ENCODE measurements at places on chromosomes 12 and 14.

DNA sequence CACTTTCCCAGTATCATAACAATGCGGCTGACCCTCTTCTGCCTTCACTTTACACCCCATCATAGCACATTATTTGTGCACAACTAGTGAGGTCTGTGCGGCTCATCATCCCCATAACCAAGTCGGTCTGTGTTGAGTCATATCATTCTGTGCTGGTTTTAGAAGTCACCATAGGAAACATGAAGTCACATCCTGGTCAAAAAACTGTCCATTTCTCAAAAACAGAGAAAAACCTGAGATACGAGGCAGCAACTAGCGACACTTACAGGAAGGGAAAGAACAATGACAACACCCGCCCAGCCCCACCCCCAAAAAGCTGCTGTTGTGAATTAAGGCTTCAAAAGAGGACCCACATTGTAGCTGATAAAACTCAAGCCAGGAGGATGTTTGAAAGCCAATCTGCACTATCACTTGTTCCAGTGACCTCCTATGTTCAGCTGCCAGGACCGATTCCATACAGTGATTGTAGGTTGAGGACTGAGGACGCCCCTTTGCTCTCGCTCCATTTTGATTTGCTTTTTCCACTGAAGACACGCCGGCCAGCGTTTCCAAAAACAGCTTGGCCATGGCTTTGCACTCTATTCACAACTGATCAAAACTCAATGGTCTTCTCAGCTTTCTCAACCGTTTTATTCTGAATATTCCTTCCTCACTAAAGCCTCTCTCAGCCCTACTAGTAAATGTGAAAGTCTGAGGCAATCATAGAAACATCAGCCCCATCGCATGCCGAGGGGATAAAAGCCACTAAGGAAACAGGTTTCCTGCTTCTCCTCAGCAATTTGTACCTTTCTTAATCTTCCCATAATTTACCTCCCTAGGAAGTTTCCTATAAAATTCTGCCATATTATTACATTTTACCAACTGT lies 87.5 kb downstream of the DUSP16 start:
- no peak for DNase-seq

DNA sequence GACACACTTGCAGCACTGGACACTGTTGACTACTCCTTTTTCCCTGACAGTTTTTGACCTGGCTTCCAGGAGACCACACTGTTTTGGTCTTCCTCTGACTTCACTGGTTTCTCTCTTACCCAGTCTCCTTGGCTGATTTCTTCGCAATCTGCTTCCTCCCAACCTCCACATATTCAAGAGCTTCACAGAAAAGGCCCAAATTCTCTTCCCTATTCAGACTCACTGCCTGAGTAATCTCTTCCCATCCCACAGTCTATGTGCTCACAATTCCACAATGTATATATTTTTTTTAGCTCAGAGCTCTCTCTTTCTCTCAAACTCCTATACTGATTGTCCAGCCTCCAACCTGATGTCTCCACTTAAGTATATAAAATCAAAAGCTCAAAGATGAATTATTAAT lies 115.4 kb downstream of the SINHCAF start:
- DNase-seq = no peak

DNA sequence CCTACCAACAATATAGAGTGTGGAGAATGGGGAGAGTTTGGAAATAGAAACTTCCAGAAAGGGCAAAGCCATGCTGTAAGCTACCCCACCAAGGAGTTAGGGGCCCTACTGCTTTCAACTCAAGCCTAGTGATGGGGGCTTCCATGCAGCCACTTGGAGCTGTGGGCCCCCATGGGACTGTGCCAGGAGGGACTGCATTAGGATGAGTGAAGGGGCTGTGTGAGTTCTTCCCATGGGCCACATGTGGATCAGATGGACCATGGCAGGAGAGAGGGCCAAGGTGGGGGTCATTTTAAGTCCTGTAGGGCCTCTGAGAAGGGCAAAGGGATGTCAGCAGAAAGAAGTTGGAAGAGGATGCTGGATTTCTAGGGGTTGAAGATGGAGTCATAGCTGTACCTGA lies 23.1 kb upstream of the CIPC start:
- no peak for DNase-seq

- DNase-seq = peak; percentile 5
Observed at GRCh38 chr12:78645956-78646355, 218.6 kb upstream of the SYT1 start.

- DNase-seq = no peak
Observed at GRCh38 chr12:124267205-124267778, 27.6 kb upstream of the RFLNA start.

DNA sequence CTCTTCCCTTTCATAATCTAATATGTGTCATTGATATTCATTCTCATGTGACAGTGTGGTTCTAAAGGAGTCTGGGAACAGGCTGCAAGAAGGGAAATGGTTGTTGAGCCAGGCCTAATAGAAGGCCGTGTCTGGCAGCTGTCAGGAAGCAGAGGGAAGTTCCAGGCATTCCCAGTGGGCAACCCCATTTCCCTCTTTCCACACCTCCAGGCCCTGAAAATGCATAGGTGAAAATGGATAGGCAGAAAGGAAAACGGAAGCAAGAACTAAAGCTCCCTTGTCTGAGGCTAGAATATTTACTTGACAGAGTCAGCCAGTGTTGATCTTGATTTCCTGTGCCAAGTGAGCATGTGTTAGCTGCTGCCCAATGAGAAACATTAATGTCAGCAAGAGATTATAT lies 97.7 kb downstream of the PPM1A start:
- DNase-seq = no peak

GRCh38 chr14:31926652-31927347 lies 150.3 kb upstream of the ARHGAP5 start:
- DNase-seq = no peak

- no peak for DNase-seq
Observed at GRCh38 chr12:131758016-131758739, 47.3 kb downstream of the SFSWAP start.

DNA sequence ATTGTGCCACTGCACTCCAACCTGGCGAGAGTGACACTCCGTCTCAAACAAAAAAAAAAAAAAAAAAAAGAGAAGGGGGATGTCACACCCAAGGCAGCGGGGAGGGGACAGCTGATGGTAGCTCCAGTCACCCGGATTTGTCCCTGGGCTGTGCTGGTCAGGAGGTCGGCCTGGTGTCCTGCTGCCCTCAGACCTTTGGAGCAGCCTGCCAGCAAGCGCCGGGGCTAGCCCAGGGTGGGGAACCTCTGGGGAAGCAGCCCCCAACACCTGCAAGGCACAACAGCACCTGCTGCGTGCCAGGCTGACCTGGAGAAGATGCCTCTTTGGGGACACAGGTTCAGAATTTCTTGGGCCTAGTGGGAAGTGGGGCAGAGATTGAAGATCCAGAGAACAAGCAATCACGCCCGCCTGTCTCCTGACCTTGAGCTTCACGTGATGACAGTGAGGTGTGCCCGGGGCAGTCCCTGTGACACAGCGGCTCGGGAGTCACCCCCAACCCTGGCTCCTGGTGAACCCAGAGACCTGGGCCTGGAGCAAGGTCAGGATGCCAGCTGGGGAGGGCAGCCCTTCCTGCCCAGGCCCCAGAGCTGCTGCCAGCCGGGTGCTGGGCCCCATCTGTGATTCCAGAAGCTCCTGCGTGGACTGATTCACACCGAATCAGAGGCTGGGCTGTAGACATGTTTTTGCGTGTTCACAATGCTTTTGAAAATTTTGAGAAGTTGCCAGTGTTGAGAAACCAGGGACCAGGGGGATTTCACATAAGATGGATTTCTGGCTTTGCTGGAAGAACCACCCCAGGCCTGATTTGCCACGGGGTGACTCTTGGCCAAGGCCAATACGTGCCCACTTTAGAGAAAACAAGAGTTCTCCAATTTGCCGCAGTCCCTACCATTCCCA lies 66.4 kb downstream of the RFLNA start:
- no peak for DNase-seq

GRCh38 chr12:94656556-94656955 lies 6.2 kb upstream of the TMCC3 start:
- DNase-seq = no peak

GRCh38 chr12:61254225-61254624 lies 1006.0 kb upstream of the USP15 start:
- DNase-seq = no peak

Measured in fibroblast of the conjunctiva (primary cell).